ENCODE measurements at places on chromosomes 4 and X.

- no peaks in the 10 kb centered on the region for H3K27me3 ChIP-seq
- no peaks in the 10 kb centered on the region for H3K4me1 ChIP-seq
- no peak overlapping the region for H3K27ac ChIP-seq
- H3K36me3 ChIP-seq, result no peaks in the 10 kb centered on the region
- DNase-seq, result no peak
Measured at GRCh38 chrX:38336538-38337240, 9.4 kb upstream of the RPGR start.

GRCh38 chrX:106976416-106976815 lies 23.6 kb downstream of the MORC4 start:
- no peak for DNase-seq
- no peak overlapping the region for H3K27ac ChIP-seq
- H3K36me3 ChIP-seq, result no peaks in the 10 kb centered on the region
- H3K27me3 ChIP-seq, result no peaks in the 10 kb centered on the region

- no peak overlapping the region for H3K4me3 ChIP-seq
- H3K27me3 ChIP-seq, result no peaks in the 10 kb centered on the region
- H3K36me3 ChIP-seq, result peaks cover 73% of the 10 kb centered on the region
Measured at GRCh38 chr4:7774301-7775294, 165.1 kb downstream of the AFAP1 start.

- H3K4me1 ChIP-seq, result no peaks in the 10 kb centered on the region
- H3K27me3 ChIP-seq, result no peaks in the 10 kb centered on the region
- no peak for DNase-seq
- H3K36me3 ChIP-seq, result no peaks in the 10 kb centered on the region
- H3K4me3 ChIP-seq, result no peak overlapping the region
Measured at GRCh38 chrX:77389891-77390290, 57.3 kb upstream of the FGF16 start.

DNA sequence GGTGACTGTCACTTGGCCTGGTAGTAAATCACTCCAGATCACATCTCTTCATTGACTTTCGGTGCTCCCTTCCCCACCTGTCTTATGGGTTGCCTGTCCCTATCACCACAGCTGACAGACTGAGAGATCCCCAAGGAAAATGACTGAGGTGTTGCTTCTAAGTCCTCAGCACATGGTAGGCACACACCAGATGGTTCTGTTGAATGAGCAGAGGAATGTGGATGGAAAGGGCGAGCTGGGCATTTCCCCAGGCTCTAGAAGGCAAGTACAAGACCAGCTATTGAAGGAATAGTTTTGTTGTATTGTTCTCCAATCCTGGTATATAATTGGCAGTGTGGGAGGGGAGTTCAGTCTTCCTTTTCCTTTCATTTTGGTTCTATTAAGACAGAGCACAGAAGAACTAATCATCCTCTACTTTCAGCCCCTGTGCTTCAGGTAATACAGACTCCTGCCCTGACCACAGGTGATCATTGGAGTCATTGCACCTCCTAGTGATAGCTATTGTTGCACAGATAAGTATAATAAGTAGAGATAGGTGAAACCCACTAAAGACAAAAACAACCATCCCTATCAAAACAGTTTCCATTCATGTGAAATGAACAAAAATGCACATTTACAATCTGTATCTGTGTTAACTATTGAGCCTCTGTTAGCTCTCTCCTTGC lies 158.6 kb downstream of the TRAM1L1 start:
- H3K4me1 ChIP-seq, result no peaks in the 10 kb centered on the region
- H3K27ac ChIP-seq, result no peak overlapping the region
- H3K36me3 ChIP-seq, result no peaks in the 10 kb centered on the region
- DNase-seq, result no peak

DNA sequence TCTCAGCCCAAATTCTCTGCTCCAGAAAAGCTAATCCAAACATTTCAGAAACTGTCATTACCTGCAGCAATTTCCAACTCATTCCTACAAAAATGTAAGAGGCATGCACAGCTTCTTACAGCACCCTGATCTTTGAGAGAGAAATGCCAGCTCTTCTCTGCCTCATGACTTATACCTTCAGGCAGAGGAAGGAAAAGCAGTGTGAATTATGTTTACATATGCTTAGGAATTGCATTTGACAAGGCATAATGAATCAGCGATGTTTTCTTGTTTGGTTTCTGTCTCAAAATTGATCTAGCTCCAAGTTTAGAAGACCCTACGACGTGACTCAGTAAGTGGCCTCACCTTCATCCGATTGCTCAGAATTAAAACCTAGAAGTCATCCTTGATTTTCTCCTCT lies 21.8 kb upstream of the AGA start:
- no peaks in the 10 kb centered on the region for H3K27me3 ChIP-seq
- H3K36me3 ChIP-seq, result no peaks in the 10 kb centered on the region
- DNase-seq, result no peak
- H3K4me3 ChIP-seq, result no peak overlapping the region
- H3K4me1 ChIP-seq, result no peaks in the 10 kb centered on the region

DNA sequence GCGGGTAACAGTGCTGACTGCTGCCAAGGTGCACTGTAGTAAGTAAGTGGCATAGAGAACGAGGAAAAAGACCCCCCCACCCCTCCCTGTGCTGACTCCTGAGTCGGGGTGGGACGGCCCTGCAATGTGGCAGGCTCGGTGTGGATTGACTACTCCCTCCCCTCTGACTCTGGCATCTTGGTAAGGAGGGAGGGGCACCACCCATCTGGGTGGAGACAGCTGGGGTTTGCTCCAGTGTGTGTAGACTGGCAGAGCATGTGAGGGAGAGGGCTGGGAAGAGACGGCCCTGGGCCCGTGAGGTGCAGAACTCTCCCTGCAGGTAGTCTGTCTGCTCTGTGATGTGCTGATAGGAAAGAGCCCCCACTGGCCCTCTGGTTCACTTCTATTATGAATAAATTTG lies 31.0 kb downstream of the NSG1 start:
- H3K4me1 ChIP-seq, result no peaks in the 10 kb centered on the region
- H3K36me3 ChIP-seq, result peaks cover 38% of the 10 kb centered on the region
- H3K27me3 ChIP-seq, result no peaks in the 10 kb centered on the region
- no peak for DNase-seq

DNA sequence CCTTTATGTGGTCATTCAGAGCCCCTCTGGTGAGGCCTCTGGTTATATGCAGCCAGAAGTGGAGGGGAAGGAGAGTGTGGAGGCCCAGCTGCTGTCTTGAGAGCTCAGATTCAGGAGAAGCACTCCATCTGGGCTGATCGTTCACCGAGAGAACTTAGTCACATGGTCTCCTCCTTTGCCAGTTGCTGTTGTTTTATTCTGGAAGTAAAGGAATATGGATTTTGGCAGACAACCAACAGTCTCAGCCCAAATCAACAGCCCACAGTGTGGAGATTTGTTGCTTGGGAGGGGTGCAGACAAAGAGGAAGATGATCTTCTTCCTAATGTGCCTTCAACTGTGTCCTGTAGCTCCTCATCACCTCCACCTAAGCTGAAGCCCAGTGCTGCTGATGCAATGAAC lies 355.4 kb downstream of the ANK2 start:
- peaks cover 13% of the 10 kb centered on the region for H3K4me1 ChIP-seq

DNA sequence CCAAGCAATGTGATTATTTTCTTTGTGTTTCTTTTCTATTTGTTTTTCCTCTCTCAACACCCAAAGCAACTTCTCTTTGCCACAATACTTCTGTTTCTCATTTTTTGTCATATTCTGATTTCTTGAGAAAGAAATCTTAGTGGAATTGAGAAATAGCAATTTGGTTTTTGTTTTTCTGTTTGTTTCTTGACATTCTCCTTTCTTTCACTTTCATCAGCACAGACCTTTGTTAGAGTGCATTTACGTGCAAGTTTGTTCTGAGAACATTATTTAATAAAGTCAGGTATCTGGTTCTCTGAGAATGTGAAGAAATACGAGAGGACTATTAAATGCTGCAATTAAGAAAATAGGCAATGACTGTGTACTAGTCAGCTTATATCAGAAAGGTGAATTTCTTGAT lies 608.1 kb upstream of the AADAT start:
- DNase-seq, result no peak
- H3K36me3 ChIP-seq, result no peaks in the 10 kb centered on the region
- H3K27ac ChIP-seq, result no peak overlapping the region
- no peaks in the 10 kb centered on the region for H3K27me3 ChIP-seq
- no peaks in the 10 kb centered on the region for H3K4me1 ChIP-seq

DNA sequence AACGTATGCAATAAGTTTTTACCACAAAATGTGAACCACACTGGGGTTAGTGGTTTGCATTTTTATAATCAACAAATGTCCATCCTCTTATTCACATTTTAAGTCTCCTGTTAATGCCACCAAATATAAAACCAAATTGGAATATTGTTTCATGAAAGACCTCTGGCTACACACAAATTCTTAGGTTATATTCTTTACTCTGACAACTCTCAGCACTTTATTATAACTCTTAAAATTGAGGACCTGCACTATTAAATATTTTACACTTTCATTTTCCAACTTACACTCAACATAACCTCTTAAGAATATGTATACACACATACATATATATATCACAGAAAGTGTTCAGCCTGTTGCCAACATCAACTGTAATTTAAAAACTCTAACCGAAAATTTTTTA lies 2.8 kb downstream of the PDE5A start:
- no peaks in the 10 kb centered on the region for H3K4me1 ChIP-seq
- no peaks in the 10 kb centered on the region for H3K36me3 ChIP-seq
- H3K4me3 ChIP-seq, result peak overlapping the region; percentile 73
- no peaks in the 10 kb centered on the region for H3K27me3 ChIP-seq
- no peak for DNase-seq

GRCh38 chr4:123390846-123391456 lies 5.6 kb upstream of the SPRY1 start:
- H3K4me3 ChIP-seq, result no peak overlapping the region
- H3K4me1 ChIP-seq, result no peaks in the 10 kb centered on the region
- DNase-seq, result no peak
- no peaks in the 10 kb centered on the region for H3K27me3 ChIP-seq
- no peaks in the 10 kb centered on the region for H3K36me3 ChIP-seq

DNA sequence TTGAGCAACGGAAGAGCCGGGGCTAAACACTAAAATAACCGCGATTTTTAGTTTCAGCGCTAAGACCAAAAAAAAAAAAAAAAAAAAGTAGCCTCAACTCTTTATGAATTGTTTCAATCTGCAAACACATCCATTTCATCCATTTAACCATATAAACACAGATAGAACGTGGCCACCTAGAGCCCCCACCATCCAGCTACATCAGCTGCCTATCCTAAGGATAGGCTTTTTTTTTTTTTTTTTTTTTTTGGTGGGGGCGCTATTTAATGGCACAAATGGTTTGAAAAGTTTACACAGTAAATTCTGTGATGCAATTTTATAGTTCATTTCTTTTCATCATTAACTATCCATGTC lies 492 bp upstream of the HDAC8 start:
- peak overlapping the region; percentile 56 for H3K4me3 ChIP-seq
- no peaks in the 10 kb centered on the region for H3K36me3 ChIP-seq
- H3K4me1 ChIP-seq, result no peaks in the 10 kb centered on the region
- no peaks in the 10 kb centered on the region for H3K27me3 ChIP-seq

GRCh38 chrX:39640866-39641265 lies 456.9 kb downstream of the BCOR start:
- H3K4me1 ChIP-seq, result peaks cover 3% of the 10 kb centered on the region
- no peak overlapping the region for H3K27ac ChIP-seq
- H3K36me3 ChIP-seq, result no peaks in the 10 kb centered on the region
- DNase-seq, result no peak

DNA sequence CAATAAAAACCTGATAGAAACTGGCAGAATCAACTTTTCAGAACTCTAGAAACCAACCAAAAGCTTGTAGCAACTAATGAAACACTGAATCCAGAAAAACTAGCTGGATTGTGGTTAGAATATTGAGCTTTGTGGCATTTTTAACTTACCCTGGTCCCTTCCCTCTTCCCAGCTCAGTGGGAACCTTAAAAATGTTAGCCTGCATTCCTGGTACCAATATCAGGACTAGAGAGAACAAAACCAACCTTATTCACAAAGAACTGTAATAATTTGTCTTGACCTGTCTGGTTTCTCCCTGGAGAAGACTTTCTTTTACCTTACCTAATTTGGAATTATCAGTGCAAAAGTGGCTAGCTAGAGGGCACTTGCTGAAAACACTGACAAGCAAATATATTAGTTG lies 21.2 kb downstream of the SH3D19 start:
- H3K4me3 ChIP-seq, result no peak overlapping the region
- no peak overlapping the region for H3K27ac ChIP-seq
- DNase-seq, result no peak
- H3K4me1 ChIP-seq, result peaks cover 13% of the 10 kb centered on the region
- H3K27me3 ChIP-seq, result no peaks in the 10 kb centered on the region
- no peaks in the 10 kb centered on the region for H3K36me3 ChIP-seq

- no peak for DNase-seq
- no peak overlapping the region for H3K4me3 ChIP-seq
- no peaks in the 10 kb centered on the region for H3K36me3 ChIP-seq
- H3K27me3 ChIP-seq, result no peaks in the 10 kb centered on the region
Measured at GRCh38 chr4:4446434-4446833, 59.5 kb downstream of the NSG1 start.

GRCh38 chrX:148865277-148866210 lies 365.1 kb downstream of the AFF2 start:
- no peak overlapping the region for H3K4me3 ChIP-seq
- no peaks in the 10 kb centered on the region for H3K27me3 ChIP-seq
- H3K27ac ChIP-seq, result no peak overlapping the region
- H3K36me3 ChIP-seq, result no peaks in the 10 kb centered on the region
